ENCODE measurements at places on chromosomes 6 and 20. TPM values are rescaled to one million over a fixed set of nuclear protein-coding genes. Genes with fewer than 3 reads are reported as not detected.

DNA sequence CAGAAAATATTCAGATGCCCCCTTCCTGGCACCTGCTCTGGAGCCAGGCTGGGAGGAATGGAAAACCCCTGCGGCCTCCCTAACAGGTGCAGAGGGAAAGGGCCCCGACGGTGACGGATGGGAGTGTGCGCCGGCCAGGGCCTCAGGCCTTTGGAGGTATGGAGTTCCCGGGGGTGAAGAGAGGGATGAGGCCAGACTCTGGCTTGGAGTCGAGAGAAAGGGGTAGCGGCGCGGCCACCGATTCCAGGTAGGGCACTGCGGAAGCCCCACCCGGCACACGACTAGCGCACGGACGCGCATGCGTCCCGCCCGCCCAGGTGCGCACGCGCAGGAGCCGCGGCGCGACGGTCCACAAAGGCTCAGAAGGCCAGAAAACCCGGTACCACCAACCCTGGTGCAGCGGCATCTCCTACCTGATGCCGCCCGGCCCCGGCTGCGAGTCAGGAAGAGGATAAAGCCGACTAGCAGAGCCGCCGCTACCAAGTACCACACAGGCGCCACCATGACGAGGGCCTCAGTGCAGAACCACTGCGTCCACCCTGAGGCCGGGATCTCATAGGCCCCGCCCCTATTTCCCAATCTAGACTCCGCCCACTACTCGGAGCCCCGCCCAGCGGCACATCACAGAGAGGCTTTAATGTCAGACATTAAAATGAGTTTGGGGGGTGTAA is at the start of gene DDRGK1:
TSS of gene DDRGK1 (minus strand) at position 559 of the 671 bp plus-strand sequence. CDS start at position 504, 55 bp downstream.
- H3K4me3 ChIP-seq: peak within 1 kb of the TSS; percentile 90
- H3K36me3 ChIP-seq: peaks cover 30% of the 10 kb centered on the region
- H3K27ac ChIP-seq: peak within 1 kb of the TSS; percentile 94
- H3K4me1 ChIP-seq: peaks cover 25% of the 10 kb centered on the region

- H3K27ac ChIP-seq: no peak overlapping the region
- no peak overlapping the region for H3K4me3 ChIP-seq
- DNase-seq: no peak
- H3K36me3 ChIP-seq: no peaks in the 10 kb centered on the region
- no peaks in the 10 kb centered on the region for H3K27me3 ChIP-seq
Measured at GRCh38 chr6:50030777-50031562, 9.2 kb upstream of the DEFB110 start.

Gene ZC3H12D
- 2.2 TPM for total RNA-seq

Gene GGTLC1
- not detected for total RNA-seq

DNA sequence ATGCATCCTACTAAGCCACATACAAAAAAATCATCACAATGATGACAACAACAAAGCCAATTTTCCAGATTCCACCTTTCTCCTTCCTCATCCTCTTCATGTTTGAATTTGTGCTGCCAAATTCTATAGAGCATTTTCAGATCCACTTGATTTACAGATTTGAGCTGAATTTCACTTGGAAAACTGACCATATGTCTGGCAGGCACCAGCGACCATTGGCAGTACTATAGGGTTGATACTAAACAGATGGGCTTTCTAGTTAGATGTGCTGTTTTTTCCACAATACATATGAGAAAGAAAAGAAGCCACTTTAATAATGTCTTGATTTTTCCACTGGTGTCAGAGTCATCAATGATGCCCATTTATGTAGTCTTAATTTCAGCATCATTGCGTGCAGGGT is 127.0 kb downstream of the PHACTR3 start:
- no peaks in the 10 kb centered on the region for H3K4me1 ChIP-seq
- DNase-seq: no peak
- H3K4me3 ChIP-seq: no peak overlapping the region

DNA sequence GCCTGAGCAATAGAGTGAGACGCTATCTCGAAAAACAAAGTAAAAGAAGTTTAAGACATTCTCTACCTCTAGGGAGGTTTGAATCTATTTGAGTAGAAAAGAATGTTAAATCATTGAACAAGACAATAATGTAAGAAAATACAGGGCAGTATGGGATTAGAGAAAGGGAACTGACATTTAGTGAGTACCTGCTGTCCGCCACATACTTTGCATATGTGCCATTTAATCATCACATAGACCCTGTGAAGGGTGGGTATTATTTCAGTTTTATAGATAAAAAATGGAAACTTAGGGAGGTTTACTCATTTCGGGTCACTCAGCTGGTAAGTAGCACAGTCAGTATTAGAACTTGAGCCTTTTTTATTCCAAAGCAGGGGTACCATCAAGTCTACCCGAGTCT is 31.4 kb downstream of the STK4 start:
- no peak for DNase-seq
- no peaks in the 10 kb centered on the region for H3K27me3 ChIP-seq
- peaks cover 37% of the 10 kb centered on the region for H3K36me3 ChIP-seq
- no peak overlapping the region for H3K4me3 ChIP-seq

GRCh38 chr6:20198775-20199174 is 13.5 kb downstream of the MBOAT1 start:
- DNase-seq: no peak
- no peak overlapping the region for H3K27ac ChIP-seq
- no peaks in the 10 kb centered on the region for H3K27me3 ChIP-seq
- H3K36me3 ChIP-seq: no peaks in the 10 kb centered on the region
- H3K4me1 ChIP-seq: peaks cover 55% of the 10 kb centered on the region

DNA sequence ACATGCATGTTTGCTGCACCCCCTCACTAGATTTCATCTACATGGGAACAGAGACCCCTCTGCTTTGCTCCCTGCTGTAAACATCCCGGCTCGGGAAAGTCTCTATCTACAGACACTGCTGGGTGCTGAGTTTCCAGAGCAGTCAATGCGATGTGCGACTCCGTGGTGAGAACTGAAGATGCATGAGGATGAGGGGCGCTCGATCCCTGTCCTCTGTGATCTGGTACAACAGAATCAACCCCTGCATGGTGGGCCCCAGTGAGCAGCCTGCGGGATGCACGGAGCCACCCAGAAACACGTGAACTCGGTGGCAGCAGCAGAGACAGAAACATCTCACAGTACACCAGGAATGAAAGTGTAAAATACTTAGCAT is 83.1 kb downstream of the THBS2 start:
- no peak overlapping the region for H3K4me3 ChIP-seq
- no peaks in the 10 kb centered on the region for H3K36me3 ChIP-seq
- no peaks in the 10 kb centered on the region for H3K4me1 ChIP-seq
- H3K27me3 ChIP-seq: no peaks in the 10 kb centered on the region
- no peak for DNase-seq

GRCh38 chr6:148392671-148393070 is 50.0 kb downstream of the SASH1 start:
- peaks cover 10% of the 10 kb centered on the region for H3K4me1 ChIP-seq
- peaks cover 14% of the 10 kb centered on the region for H3K36me3 ChIP-seq
- DNase-seq: no peak
- H3K27me3 ChIP-seq: no peaks in the 10 kb centered on the region

- DNase-seq: no peak
- H3K36me3 ChIP-seq: no peaks in the 10 kb centered on the region
- peaks cover 84% of the 10 kb centered on the region for H3K4me1 ChIP-seq
- peak overlapping the region; percentile 68 for H3K4me3 ChIP-seq
Measured at GRCh38 chr20:33672426-33673113, 1.7 kb downstream of the NECAB3 start.

GRCh38 chr6:157723376-157723775 is 99.7 kb upstream of the SNX9 start:
- no peak overlapping the region for H3K4me3 ChIP-seq
- no peaks in the 10 kb centered on the region for H3K27me3 ChIP-seq
- H3K36me3 ChIP-seq: no peaks in the 10 kb centered on the region
- DNase-seq: no peak
- no peak overlapping the region for H3K27ac ChIP-seq

DNA sequence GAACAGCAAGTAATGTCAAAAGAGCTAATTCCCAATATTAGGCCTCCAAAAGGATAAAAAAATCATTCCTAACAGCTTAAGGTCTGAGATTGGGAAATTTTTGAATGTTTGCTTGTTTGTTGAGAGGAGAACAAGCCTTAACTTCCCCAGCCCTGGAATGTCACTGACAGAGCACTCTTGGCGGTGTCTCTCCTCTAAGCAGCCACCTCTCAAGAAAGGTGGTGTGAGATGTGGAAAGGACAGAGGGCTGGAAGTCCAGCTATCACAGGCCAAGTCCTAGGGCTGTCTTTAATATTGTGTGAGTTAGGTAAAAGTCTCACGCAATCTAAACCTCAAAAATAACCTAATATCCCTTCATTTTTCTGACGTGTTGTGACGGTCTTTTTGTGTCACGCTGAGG is 101.6 kb downstream of the MTFR2 start:
- H3K27me3 ChIP-seq: no peaks in the 10 kb centered on the region
- H3K4me1 ChIP-seq: peaks cover 25% of the 10 kb centered on the region
- no peaks in the 10 kb centered on the region for H3K36me3 ChIP-seq

- H3K27me3 ChIP-seq: no peaks in the 10 kb centered on the region
- H3K4me3 ChIP-seq: no peak overlapping the region
- no peak overlapping the region for H3K27ac ChIP-seq
- peaks cover 6% of the 10 kb centered on the region for H3K4me1 ChIP-seq
Measured at GRCh38 chr6:31351401-31352309, 5.3 kb downstream of the HLA-B start.

DNA sequence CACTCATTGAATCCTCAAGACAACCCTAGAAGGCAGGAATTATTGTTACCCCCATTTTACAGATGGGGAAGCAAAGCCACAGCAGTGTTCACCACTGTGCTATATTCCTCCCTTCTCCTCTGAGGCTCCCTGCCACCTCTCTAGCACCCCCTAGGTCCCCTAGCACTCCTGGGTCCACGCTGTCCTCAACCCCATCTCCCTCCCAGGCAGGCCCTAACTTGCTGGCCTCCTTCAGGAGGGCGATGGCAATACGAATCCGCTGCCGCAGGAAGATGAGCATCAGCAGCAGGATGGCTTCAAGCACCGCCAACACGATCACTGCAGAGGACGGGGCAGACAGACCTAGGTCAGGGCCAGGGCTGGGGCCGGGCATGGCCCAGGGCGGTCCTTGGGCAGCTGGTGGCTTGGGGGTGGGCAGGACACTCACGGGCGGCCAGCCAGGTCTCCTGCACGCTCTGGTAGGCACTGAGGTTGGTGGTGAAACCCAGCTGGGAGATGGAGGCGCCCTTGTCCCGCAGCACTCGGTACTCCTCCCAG is 7.8 kb upstream of the NEU1 start:
- no peaks in the 10 kb centered on the region for H3K27me3 ChIP-seq
- no peak overlapping the region for H3K4me3 ChIP-seq
- no peak overlapping the region for H3K27ac ChIP-seq
- H3K4me1 ChIP-seq: peaks cover 14% of the 10 kb centered on the region

Gene ID4
- 5.3 TPM for total RNA-seq

DNA sequence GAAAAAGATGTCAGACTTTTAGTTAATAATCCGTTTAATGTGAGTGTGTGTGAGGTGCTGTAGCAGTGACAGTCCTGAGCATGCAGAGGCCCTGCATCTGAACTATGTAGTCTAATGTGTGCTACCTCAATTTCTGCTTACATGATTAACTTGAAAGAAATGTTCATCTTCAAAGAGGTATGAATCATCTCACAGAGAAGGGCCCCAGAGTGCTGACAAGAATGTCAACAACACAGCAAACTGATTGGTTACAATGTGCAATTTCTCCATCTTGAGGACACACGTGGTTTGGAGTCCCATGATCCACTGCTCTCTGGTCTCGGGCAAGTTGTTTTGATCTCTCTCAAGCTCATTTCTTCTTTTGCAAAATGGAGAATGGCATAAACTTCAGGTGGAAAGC is 61.7 kb upstream of the EMILIN3 start:
- H3K27me3 ChIP-seq: no peaks in the 10 kb centered on the region
- H3K4me3 ChIP-seq: no peak overlapping the region
- no peak overlapping the region for H3K27ac ChIP-seq
- H3K4me1 ChIP-seq: no peaks in the 10 kb centered on the region
- no peak for DNase-seq

GRCh38 chr6:149109397-149110070 is 208.0 kb upstream of the TAB2 start:
- H3K36me3 ChIP-seq: no peaks in the 10 kb centered on the region
- H3K4me3 ChIP-seq: no peak overlapping the region

DNA sequence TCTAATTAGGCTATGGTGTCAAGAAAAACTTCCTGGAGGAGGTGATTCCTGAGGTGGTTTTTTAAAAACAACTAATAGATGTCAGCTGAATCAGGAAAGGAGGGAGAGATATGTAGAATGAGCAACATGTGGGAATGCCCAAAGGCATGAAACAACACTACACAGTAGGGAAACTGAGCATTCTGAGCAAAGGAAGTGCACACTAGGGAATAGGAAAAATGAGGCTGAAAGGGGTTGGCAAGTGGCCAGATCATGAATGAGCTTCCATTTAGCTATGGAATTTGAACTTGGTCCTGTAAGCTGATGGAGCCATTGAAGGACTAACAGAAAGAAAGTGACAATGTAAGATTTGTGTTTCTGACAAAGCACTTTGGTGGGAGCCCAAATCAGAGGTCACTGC is 16.9 kb upstream of the SLC35F1 start:
- H3K27me3 ChIP-seq: no peaks in the 10 kb centered on the region
- no peaks in the 10 kb centered on the region for H3K4me1 ChIP-seq
- H3K27ac ChIP-seq: no peak overlapping the region
- no peaks in the 10 kb centered on the region for H3K36me3 ChIP-seq
- no peak for DNase-seq

Gene EPHA7
- 1.2 TPM for total RNA-seq

DNA sequence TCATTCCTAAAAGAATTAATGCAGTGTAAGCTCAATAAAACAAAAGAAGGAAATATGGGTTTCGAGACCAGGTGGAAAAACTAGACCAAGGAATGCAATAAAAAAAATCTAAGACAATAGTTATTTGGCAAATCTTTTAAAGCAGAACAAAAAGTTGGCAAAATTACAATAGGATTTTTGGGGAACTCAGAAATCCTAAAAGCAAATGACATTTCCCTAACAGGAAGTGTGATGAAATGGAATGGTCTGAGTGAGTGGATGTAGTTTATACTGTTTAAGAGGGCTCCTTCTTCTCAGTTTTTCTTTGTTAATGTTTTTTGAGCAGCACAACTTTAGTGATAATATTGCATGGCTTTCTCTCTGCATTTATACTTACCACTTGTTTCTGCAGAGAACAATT is 190.0 kb downstream of the PLCB4 start:
- H3K27ac ChIP-seq: no peak overlapping the region
- no peak overlapping the region for H3K4me3 ChIP-seq
- no peaks in the 10 kb centered on the region for H3K27me3 ChIP-seq
- DNase-seq: no peak
- H3K36me3 ChIP-seq: no peaks in the 10 kb centered on the region
- no peaks in the 10 kb centered on the region for H3K4me1 ChIP-seq

GRCh38 chr20:5714261-5715041 is 35.8 kb upstream of the SHLD1 start:
- H3K36me3 ChIP-seq: no peaks in the 10 kb centered on the region
- no peak overlapping the region for H3K27ac ChIP-seq
- H3K4me1 ChIP-seq: peaks cover 7% of the 10 kb centered on the region
- H3K27me3 ChIP-seq: no peaks in the 10 kb centered on the region
- no peak overlapping the region for H3K4me3 ChIP-seq

Gene HAO1
- not detected for total RNA-seq

Gene LST1
- total RNA-seq: not detected

- H3K4me3 ChIP-seq: no peak overlapping the region
- peak overlapping the region; percentile 48 for H3K27ac ChIP-seq
- no peak for DNase-seq
- H3K36me3 ChIP-seq: no peaks in the 10 kb centered on the region
- no peaks in the 10 kb centered on the region for H3K4me1 ChIP-seq
- H3K27me3 ChIP-seq: no peaks in the 10 kb centered on the region
Measured at GRCh38 chr6:82017288-82017687, 230.3 kb downstream of the IBTK start.

Gene BEND6
- total RNA-seq: 1.2 TPM

GRCh38 chr6:14682812-14683211 is 563.1 kb upstream of the JARID2 start:
- H3K4me3 ChIP-seq: no peak overlapping the region
- no peaks in the 10 kb centered on the region for H3K4me1 ChIP-seq
- no peak overlapping the region for H3K27ac ChIP-seq
- no peaks in the 10 kb centered on the region for H3K27me3 ChIP-seq
- no peaks in the 10 kb centered on the region for H3K36me3 ChIP-seq

Gene HS3ST5
- total RNA-seq: 2.2 TPM

Data from stomach (tissue), 19 donors.